Coronary artery (tissue), 2 donors: ENCODE measurements at places on chromosomes 5 and 9.
A peak's percentile ranks its signal among the peaks of the same experiment; 100 is the strongest.

DNA sequence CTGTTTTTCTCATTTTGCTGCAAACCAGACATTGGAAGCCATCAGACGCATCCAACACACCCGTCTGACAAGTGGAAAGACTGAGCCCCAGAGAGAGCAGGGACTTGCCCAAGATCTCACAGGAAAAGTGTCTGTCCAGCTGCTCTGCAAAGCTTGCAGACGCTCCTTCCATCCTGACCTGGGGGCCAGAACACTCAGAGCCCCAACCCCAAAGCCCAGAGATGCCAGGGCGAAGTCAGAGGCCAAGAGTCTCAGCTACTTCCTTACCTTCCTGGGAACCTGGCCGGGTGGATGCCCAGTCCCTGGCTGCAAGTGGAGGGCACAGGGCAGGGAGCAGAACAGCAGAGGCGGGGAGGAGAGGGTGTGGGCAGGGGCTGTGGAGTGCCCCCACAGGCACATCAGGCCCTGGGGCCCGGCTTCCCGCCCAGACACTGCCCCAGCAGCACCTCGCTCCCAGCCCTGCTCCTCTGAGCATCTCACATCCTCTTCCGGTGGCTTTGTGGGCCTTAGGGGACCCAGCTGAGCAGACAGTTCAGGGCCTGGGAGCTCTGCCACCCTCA lies 9.7 kb upstream of the RALGDS start:
- no peak for DNase-seq

DNA sequence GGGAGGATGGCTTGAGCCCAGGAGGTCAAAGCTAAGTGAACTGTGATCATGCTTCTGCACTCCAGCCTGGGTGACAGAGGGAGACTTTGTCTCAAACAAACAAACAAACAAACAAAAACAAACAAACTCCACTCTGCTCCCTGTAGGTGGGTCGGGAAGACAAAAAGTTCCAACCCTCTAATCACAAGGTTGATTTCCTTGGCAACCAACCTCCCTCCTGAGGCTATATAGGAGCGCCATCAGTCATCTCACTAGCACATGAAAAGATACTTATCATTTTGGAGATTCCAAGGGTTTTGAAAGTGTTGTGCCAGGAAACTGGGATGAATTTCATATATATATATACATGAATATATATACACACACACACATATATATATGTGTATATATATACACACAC lies 160.5 kb downstream of the TUSC1 start:
- no peak for DNase-seq

- DNase-seq = no peak
Measured at GRCh38 chr9:34493972-34494535, 28.7 kb downstream of the ENHO start.

GRCh38 chr9:4382722-4383317 lies 83.0 kb upstream of the GLIS3 start:
- DNase-seq = no peak

- DNase-seq = no peak
Measured at GRCh38 chr9:78490231-78490630, 193.3 kb downstream of the PSAT1 start.

- DNase-seq = peak; percentile 24
Measured at GRCh38 chr5:151004499-151004898, 15.9 kb upstream of the GPX3 start.

GRCh38 chr5:131169810-131170539 lies 769 bp upstream of the LYRM7 start:
- DNase-seq = no peak

DNA sequence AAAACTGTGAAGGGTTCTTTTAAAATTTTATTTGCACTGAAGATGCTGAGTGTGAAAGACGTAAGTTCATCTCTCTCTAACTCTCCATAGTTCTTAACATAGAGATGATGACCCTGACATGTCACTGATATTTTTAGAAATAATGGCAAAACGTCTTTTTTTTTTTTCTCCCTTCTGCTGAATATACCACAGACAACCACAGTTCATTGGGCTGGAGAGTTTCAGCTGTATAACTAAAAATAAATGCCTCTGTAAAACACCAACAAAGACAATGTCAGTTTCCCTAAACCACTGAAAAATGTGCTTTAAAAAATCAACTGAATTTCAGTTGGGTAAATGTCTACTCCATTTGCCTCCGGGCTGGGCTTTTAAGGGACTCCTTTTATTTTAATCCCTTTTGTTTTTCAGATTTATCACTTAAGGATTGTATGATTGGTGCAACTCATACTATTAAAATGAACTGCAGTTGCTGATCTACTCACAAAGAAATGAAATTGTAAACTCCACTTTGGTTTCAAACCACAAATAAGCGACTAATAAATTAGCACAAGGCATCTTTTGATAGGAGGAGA lies 830.9 kb upstream of the WWC1 start:
- DNase-seq = no peak

DNA sequence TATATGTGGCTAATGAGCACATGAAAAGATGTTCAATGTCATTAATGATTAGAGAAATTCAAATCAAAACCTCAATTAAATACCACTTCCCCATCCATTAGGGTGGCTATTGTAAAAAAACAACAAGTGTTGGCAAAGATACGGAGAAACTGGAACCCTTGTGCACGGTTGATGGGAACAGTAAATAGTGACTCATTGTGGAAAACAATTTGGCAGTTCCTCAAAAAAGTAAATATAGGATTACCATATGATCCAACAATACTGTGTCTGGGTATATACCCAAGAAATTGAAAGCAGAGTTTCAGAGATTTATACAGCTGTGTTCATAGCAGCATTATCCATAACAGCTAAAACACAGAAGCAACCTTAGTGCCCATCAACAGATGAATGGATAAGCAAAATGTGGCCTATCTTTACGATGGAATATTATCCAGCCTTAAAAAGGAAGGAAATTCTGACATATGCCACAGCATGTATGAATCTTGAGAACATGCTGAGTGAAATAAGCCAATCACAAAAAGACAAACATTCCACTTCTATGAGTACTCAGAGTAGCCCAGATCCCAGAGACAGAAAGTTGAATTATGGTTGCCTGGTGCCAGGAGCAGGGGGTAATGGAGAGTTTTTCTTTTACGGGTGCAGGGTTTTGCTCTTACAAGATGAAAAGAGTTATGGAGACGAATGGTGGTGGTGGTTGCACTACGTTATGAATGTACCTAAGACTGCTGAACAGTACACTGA lies 41.4 kb upstream of the LRRC14B start:
- DNase-seq = no peak

DNA sequence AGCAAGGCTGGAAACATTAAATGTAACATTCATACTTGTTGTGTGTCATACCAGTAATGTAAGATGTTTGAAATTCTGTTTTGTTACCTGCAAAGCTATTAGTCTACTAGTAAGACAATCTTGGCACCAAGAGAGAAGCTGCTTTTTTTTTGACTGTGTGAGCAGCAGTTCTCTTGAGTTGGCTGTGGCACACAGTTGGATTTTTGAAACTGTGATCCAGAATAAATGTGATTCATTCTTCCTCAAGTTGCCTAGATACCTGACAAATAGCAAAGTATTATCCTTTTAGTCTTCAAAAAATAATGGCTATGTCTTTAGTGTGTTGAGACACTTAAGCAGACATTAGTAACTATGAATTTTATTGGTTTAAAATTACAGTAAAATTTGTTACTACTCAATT lies 57.2 kb upstream of the HAPLN1 start:
- DNase-seq = no peak

DNA sequence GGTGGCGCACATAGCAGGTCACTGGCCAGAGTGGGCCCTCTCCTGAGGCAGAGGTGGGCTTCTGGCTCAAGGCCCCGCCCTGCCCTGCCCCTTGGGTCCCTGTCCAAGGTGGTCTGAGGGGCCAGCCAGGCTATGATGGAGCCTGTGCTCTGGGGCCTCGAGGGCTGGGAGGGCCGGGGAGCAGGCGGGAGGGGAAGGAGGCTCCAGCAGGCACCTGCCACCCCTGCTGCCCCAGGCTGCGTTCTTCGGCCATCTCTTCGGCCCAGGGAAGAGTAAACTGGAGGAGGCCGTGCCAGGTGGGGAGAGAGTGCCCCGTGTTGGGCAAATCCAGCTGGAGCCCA lies 14.6 kb downstream of the FIBCD1 start:
- no peak for DNase-seq

DNA sequence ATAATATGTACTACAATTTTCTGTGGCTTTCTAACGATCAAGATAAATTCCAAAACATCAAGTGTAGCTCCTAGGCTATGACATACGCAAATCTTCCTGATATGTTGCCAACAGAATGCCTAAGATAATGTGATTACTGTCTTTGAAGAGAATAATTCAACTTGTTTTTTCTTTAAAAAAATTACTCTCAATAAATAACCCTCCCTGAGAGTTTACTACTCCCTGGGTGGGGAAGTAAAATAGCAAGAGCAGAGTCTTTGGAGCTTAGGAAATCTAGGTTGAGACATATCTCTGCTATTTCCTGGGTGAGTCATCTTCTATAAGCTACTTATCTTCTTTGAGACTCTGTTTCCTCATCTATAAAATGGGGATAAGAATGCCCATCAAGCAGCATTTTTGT lies 201.2 kb downstream of the ACTL7B start:
- DNase-seq = no peak

GRCh38 chr5:158026304-158027031 lies 167.5 kb upstream of the CLINT1 start:
- DNase-seq = no peak

DNA sequence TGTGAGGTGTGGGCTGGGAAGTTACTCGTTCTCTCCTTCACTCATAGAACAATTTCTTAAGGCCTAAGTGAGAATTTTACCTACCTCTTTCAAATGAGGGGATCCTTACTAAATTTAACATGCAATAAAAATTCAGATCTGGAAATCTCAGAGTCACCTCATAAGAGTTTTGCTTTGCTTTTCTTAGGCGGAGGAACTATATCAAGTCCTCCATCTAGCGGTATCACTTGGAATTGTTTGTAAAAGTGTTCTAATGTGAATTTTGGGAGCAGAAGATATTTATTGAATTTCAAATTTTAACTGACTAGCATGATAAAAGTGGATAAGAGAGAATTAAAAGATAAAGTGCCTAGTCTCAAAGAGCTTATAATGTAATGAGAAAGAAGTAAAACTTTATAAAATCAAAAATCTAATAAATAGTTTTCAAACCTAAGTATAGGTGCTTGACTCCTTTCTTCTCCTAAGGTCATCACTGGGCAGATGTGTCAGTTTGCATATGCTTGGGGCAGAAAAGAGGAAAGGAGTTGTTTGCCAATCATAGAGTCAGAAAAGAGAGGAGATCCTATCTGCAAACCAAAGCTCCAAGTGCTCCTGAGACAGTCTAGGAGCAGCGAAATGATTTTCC lies 145.7 kb upstream of the DAB2 start:
- DNase-seq = no peak

- DNase-seq = no peak
Measured at GRCh38 chr5:153782589-153783361, 255.9 kb downstream of the FAM114A2 start.

DNA sequence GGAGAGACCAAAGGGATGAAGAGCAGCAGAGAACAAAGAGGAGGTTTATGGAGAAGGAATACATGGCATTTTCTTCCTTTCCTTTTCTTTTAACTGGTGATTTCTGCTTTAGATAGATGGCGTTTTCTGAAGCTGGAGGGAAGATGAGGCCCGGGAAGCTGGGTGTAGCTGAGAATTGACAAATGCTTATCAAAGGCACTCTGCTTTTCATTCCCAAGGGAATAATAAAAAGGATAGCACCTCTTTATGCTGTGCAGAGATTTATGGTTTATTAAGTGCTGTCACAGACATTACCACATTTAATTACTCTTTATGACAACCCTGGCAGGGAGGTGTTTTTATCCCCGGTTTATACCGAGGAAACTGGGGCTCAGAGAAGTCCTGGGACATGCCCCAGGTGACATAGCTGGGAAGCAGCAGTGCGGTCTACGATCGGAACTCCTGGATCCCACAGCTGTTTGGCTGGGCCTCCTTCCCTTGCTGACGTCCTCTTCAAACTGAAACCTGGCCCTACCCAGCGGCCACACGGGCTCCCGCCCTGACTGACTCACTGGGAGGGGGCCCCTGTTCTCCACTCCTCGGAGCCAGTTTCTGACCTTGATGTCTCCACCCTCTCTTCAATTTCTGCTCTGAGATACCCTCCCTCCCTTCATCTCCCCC lies 8.2 kb upstream of the EPB41L4B start:
- no peak for DNase-seq

- DNase-seq = no peak
Measured at GRCh38 chr5:59130431-59130830, 547.6 kb downstream of the RAB3C start.

DNA sequence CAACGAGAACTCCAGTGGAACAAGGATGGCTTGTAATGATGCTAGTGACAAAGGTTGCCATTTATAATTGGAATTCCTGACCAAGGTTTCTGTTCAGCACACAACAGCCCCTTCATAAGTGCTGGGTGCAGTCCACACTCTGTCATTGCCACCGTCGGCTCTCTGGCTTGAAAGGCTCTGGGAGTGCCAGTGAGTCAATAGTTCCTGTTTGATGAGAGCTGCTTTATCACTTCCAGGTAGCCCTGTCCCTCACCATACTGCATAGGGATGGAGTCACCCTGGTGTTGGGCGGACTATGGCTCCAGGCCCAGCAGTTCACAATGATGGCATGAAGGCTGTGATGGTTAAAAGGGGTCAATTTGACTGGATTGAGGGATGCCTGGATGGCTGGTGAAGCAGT lies 34.6 kb upstream of the SEMA4D start:
- no peak for DNase-seq

GRCh38 chr9:78314953-78315870 lies 18.3 kb downstream of the PSAT1 start:
- DNase-seq = peak; percentile 65
